HepG2 (cell line): ENCODE measurements at places on chromosomes 11 and 22. TPM values are rescaled to one million over a fixed set of nuclear protein-coding genes. Genes with fewer than 3 reads are reported as not detected.

Gene TEX54
- total RNA-seq: not detected in 2 replicates

Gene TMEM191B
- 1.4 and 3.0 TPM in 2 replicates for total RNA-seq

Gene C1QTNF5
- total RNA-seq: 0.77 and 1.2 TPM in 2 replicates

Gene CRYBA4
- total RNA-seq: not detected in 2 replicates
